ENCODE measurements at places on chromosomes 4 and X.
A peak's percentile ranks its signal among the peaks of the same experiment; 100 is the strongest.

GRCh38 chrX:53732797-53733196 lies 46.3 kb upstream of the HUWE1 start:
- no peak for DNase-seq

- no peak for DNase-seq
These were observed 138.6 kb downstream of the KLHL8 start for GRCh38 chr4:87081826-87082225.

GRCh38 chr4:64614276-64614675 lies 205.0 kb upstream of the TECRL start:
- DNase-seq = no peak

DNA sequence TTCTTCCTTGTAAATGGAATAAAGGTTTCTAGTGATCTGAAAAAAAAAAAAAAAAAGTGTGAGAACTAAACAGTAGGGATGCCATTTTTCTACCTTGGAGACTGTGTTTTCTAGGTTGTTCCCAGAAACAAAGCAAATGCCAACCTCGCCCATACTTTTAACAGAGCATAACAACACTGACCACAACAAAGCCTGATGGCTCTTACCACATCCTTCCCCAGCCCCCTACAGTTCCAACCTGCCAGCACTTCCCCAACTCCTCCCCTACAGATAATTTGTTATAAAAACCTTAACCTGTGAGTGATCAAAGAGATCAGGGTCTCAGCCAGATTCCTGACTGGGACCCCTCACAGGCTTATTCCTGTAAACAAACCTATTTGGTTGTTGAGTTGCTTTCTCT lies 940.0 kb downstream of the SH3BGRL start:
- no peak for DNase-seq

GRCh38 chr4:12635629-12636028 lies 848.5 kb downstream of the RAB28 start:
- no peak for DNase-seq

- DNase-seq = no peak
These were observed 7.4 kb downstream of the PRPS2 start for GRCh38 chrX:12798601-12799000.

DNA sequence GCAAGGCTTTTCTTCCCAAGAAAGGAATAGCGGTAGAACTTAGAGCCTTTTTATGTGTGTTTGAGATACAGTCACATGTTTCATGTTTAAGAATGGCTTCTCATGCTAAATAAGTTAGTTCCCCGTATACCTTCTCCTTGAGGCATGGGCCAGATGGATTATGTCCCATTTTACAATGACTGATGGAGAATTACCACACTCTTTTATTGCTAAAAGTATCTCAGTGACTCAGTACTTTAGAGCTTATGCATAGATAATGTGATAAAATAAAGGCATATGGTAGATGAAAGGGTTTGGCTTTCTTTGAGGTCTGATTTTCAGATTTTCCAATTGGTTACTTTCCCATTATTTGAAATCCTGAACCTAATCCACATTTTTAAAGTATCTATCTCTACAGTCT lies 121.8 kb upstream of the BMPR1B start:
- DNase-seq = no peak

DNA sequence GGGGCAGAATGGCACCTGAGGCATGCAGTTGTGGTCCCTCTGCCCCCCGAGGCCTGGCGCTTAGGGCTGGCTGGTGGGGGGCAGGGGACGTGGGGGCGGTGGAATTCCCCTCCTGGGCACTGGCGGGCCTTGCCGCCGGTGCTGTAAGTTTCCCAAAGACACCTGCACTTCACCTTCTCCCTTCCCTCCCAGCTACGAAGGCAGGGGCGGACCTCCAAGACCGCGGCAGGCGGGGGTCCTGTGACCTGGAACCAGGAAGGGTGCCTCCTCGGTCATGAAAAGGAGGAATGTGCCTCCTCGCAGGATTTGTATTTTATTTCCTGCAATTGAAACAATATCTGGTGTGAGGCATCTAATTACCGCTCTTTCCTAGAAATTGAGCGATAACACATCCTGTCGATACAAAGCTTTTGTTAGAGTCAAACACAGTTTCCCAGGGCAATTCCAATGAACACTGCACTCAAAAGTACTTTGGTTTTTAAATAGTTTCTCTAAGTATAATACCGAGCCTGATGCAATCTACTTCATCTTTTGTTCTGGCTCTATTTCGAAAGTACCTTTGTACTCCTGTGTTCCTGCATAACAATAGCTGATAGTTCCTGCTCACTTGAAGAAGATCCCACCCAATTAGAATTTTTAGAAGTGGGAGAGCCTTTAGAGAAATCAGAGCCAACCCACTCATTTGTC lies 12.3 kb upstream of the ADRA2C start:
- DNase-seq = no peak

DNA sequence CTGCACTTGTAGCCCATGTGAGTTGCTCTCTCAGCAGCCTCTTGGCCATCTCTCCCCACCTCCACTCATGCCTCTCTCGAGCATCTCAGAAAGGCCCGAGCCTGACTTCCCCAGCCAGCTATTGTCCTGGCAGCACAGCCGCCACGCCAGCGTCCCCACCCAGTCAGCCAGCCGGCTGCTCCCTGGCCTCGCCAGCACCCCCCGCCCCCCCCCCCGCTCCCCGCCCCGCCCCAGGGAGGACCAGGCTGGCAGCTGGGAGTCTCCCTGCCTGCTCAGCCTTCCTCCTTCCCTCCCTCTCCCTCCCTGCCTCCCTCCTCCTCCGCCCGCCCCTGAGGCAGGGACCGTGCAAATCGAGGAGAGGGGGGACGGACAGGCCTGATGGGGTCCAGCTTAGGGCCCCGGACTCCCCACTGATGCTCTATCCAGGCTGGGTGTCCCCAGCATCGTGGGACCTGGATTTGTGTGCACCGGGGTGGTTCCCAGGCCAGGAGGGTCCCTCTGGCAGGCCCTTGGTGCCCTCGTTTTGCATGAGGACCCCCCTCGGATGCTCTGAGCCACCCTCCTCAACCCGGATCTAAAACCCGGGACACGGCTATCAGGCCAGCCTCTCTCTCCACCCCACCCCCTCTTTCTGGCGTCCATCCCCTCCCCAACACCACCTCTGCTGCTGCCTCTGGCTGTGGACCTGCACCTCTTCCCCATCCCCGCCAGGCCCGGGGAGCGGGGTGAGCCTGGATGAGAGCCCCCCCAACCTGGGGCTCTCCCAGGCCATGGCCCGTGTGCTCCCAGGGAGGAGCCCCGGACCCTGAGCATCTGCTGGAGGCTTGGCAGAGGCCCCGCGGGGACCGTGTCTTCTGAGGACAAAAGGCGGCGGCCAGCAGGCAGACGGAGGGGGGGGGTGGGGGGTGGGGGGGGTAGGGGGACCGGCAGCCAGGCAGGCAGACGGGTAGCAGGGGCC lies at the start of gene GPR173:
TSS of gene GPR173 (plus strand) at position 621 of the 958 bp plus-strand sequence. CDS start 27,833 bp downstream, outside the sequence.
- DNase-seq = peak; percentile 53

GRCh38 chr4:184450743-184451535 lies 23.4 kb downstream of the IRF2 start:
- no peak for DNase-seq

DNA sequence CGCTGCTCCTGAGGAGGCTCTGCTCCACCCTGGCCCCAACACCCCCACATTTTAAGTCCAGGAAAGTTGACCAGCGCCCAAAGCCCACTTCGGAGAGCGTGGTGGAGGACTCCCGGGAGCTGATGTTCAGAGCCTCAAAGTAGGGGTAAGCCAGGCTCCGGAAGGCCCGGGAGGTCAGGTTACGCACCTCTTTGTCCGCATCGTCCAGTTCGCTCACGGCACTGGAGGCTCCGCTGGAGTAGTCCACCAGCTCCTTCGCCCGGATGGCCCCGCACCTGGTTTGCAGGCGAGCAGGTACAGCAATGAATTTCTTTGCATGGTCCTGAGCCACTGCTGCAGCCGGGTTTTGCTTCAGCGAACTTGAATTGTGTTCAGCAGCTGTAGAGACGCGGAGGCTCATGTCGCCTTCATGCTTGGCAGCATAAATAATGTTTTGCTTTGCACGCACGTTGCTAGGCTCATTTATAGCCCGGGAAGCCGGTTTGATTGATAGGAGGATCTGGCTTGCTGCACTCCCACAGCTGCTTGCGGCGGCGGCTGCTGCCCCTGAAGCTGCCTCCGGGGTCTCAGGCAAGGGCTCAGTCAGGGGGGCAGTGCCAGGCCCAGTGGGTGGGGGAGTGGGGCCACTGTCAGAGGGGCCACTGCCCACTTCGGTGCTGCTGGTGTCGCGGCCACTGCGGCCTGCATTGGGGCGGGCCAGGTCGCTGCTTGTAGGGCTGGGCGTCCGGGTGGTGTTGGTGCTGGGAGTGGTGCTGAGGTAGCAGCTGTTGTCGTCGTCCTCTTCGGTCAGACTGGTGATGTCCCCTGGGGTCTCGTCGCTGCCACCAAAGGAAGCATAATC lies 4.8 kb downstream of the C4orf54 start:
- DNase-seq = peak; percentile 80

DNA sequence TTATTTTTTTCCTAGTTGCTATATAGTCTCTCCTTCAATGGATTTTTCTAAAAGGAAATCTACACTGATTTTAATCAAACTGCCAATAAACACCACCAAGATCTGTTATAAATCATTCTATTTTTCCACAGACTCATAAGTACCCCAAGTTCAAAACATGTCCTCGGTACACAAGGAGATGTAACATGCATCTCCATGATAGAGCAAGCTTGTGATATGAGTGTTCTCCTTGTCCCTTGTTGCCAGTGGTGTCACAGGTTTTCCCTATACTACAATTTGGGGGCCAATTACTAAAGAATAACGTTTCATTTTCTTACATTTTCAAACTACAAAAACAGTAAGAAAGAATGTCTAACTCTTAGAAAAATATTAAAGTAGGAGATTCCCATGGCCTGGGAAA lies 491 bp downstream of the ARHGEF6 start:
- no peak for DNase-seq

DNA sequence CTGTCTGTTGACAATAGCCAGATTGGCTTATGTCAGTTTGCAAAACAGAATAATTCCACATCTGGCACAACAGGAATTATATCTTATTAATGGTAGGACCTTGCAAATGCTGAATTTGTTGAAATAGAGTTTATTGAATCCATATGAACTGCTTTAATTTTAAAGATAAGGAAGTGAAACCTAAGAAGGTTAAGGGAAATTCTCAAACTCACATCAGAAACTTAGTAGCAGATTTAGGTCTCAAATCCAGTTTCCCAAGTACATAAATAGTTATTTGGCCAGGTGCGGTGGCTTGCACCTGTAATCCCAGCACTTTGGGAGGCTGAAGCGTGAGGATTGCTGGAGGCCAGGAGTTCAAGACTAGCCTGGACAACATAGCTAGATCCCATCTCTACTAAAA lies 117.1 kb downstream of the HNRNPD start:
- DNase-seq = no peak

GRCh38 chr4:94926936-94927335 lies 169.2 kb downstream of the BMPR1B start:
- DNase-seq = no peak

- no peak for DNase-seq
These were observed 360.6 kb downstream of the FSTL5 start for GRCh38 chr4:161803171-161803570.

GRCh38 chr4:123443401-123444289 lies 47.0 kb downstream of the SPRY1 start:
- DNase-seq = no peak

DNA sequence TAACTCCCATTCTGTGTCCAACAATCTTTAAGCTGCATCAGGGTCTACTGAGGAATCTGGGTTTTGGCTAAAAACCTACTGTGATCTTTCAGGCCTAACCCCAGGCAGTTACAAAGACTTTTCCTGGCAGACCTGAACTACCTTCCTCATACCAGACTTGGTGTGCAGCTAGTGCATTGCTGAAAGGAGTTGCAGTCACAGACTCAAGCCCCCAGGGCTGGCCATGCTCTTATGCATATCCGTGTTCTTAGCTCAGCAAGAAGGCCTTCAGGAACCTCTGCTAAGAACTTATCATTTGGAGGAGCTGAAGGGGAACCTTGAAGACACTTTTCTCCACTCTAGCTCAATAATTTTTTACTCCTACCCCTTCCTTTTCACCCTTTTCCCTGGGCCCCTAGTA lies 147.5 kb downstream of the INPP4B start:
- no peak for DNase-seq

- DNase-seq = no peak
These were observed 505.0 kb upstream of the PITX2 start for GRCh38 chr4:111127841-111128240.

DNA sequence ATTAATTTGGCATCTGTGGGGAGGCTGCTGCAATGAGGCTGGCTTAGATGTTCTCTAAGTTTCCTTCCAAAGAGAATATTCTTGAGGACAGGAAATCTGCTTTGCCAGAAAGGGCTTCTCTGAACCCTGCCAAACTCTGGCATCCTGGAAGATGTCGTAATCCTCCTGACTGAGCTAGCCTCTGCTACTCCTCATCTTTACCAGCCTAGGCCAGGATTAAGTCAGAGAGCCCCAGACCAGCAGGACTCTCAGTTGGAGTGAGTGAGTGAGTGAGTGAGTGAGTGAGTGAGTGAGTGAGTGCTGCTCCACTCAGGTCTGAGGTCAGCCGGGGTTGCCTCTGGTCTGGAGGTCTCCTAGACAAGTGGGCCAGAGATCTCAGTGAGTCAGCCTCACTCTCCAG lies 104.9 kb upstream of the SOD3 start:
- no peak for DNase-seq

DNA sequence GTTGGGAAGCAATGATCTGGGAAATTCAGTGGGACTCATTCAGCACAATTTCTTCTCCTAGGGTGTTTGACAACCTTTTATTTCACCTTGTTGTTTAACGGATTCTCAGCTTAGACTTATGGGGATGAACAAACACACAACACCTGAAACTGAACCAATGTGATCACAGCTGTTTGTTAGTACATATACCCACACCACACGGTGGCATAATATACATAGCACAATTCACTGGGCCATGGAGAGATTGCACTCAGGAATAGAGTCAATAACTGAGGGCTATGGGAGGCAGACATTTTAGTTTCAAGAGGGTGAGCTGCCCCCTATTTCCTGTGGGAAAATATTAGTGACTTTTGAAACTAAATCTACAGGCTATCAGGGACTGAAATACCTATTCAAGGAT lies 148.0 kb downstream of the PARM1 start:
- DNase-seq = no peak

- DNase-seq = no peak
These were observed 57.6 kb upstream of the ADRA2C start for GRCh38 chr4:3708611-3709010.

GRCh38 chr4:76175336-76175735 lies 27.1 kb upstream of the NUP54 start:
- DNase-seq = no peak

DNA sequence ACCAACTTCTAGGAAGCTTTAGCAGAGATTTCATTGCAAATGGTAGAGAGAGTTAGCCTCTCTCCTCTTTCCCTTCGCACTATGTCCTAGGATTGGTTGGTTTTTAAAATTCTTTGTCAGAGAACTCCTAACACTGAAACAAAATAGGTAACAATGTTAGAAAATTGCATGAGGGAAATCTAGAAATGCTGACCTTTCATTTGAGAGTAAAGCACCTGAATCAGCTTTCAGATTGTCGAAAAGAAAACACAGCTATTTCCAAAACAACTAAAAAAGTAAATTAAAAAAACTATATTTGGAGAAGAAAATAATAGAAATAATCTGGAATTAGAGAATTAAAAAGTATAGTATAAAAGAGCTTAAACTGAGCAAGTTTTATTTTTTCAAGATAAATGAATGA lies 108.1 kb upstream of the GK2 start:
- DNase-seq = no peak

- DNase-seq = no peak
These were observed 51.4 kb downstream of the OTC start for GRCh38 chrX:38403834-38404233.

Measured in NCI-H345 (cell line).